ENCODE measurements at places on chromosomes 1 and 21.

DNA sequence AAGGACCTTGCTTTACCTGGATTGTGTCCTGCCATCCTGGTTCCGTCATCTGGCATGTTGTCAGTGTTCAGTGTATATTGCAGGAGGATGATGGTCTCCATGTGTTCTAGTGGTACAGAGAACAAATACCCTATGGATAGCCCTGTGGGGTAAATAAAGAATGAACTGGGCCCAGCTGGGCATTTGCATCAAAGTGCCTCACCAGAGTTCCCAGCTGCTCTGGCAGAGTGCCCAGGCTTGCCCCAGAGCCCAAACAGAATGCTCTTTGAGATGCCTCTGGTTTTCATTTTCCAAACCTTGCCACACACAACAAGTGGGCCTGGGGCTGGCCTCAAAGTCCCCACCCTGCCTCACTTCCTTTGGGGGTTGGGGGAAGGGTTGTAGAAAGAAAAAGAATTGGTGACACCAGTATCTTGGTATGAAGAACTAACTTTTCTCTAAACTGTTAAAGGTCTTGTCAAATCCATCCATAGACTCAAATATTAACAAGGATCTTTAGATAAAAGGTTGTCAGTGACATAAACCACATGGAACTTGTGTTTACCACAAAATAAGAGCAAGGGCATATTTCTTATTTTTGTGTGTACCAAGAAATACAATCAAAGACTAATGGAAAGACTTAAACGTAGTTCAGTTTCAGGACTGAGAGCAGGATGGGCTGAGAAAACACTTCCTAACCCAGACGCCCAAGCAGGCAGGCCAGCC lies 82.2 kb downstream of the LMO4 start:
- no peak for DNase-seq

DNA sequence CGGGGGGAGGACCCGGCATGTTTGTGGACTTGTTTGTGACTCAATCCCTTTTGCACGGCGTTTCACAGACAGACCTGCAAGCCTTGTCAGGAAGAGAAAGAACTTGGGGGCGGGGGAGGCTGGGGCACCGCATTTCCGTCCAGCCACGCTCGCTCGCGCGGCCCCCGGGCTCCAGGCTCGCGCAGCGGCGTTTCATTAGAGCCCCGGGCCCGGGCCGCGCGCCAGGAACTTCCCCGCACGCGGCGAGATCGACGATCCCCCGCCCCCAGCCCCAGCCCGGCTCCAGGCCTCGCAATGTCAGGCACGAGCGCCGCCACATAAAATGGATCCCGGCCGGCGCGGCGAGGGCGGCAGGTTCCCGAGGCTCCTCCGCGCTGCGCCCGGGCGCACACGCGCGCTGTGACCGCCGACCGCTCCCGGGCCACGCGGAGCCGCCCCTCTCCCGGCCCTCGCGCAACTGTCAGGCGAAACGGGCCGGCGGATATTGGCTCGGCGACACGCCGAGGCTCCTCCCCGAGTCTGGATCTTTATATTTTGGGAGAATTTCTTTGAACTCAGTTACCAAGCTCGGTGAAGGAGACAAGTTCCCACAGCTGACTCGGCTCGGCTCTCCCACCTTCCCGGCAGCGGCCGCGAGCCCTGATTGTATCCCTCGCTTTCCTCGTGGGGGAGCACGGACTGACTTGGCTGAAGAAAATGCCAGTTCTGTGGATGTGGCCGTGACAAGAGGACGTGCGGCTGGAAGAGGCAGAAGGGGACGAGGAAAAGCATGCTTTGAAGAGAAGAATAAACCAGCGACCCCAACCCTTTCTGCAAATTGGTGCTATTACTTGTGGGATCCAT lies at the start of gene KIF26B:
Gene KIF26B (plus strand): TSS at position 557 of the 843 bp plus-strand sequence. CDS start 440 bp downstream, outside the sequence.
- DNase-seq, result peak; percentile 7

GRCh38 chr1:34113362-34113761 lies 51.7 kb downstream of the CSMD2 start:
- DNase-seq, result no peak

- DNase-seq, result no peak
Measured at GRCh38 chr1:236176337-236177336, 34.3 kb downstream of the GPR137B start.

GRCh38 chr1:115196296-115196695 lies 107.0 kb upstream of the TSPAN2 start:
- DNase-seq, result no peak

DNA sequence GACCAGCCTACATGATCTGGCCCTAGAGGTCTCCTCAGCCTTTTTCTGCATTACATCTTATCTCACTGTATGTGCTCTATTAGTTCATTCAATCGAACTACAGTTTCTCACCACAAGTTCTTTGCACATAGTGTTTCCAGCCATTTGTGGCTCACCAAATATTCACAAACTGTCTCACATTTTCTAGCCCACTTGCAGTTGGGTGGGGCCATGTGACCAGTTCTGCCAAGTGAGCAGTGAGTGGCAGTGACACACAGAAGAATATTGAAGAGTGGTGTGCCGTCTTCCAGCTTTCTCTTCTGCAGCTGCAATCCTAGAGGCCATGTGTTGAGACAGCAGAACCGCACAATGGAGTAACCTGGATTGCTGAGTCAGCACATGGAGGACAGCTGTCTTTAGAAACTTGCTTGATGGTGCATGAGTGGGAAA lies 103.2 kb upstream of the ZNF644 start:
- no peak for DNase-seq

GRCh38 chr1:231699784-231700183 lies 73.2 kb downstream of the DISC1 start:
- DNase-seq, result peak; percentile 76

DNA sequence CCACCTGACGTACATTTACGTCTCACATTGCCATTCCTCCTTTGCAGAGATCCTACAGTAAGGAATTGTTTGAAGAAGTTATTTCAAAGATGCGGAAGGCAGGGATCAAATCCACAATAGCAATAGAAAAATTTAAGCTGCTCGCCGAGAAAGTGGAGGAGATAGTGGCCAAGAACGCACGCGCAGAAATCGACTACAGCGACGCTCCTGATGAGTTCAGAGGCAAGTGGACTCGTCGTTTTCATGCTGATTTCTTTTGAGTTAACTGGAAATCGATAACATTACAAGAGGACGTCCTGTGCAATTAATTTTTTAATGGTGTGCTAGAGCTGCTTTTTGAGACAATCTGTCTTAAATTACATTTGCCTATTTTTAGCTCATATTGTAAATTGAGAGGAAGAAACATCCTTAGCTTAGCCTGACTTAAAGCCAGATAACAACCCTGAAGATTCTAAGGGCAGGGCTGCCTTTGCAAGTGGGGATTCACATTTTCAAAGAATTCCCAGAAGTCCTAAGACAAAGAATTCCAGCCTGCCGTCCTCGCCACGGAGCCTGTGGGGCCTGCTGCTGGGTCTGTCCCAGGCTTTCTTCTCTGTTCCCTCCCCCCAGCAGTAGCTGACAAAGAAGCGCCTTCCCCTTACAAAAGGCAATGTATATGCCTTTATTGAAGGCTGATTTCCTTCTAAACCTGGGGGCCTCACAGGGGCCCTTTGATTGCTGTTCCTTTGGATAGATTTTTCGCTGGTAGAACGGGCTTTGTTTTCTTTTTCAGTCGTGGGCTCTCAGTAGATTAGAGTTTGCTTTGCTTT lies 31.6 kb upstream of the KIF1B start:
- DNase-seq, result no peak

- DNase-seq, result no peak
Measured at GRCh38 chr1:7159116-7159781, 374.0 kb downstream of the CAMTA1 start.

- DNase-seq, result no peak
Measured at GRCh38 chr1:68570871-68571270, 74.0 kb upstream of the DEPDC1 start.

- no peak for DNase-seq
Measured at GRCh38 chr1:218272366-218272765, 12.7 kb upstream of the RRP15 start.

- peak; percentile 71 for DNase-seq
Measured at GRCh38 chr1:160859166-160859565, 3.5 kb downstream of the CD244 start.

GRCh38 chr1:164803366-164803765 lies 244.4 kb downstream of the PBX1 start:
- DNase-seq, result no peak

- no peak for DNase-seq
Measured at GRCh38 chr1:97636941-97637340, 283.9 kb downstream of the DPYD start.

DNA sequence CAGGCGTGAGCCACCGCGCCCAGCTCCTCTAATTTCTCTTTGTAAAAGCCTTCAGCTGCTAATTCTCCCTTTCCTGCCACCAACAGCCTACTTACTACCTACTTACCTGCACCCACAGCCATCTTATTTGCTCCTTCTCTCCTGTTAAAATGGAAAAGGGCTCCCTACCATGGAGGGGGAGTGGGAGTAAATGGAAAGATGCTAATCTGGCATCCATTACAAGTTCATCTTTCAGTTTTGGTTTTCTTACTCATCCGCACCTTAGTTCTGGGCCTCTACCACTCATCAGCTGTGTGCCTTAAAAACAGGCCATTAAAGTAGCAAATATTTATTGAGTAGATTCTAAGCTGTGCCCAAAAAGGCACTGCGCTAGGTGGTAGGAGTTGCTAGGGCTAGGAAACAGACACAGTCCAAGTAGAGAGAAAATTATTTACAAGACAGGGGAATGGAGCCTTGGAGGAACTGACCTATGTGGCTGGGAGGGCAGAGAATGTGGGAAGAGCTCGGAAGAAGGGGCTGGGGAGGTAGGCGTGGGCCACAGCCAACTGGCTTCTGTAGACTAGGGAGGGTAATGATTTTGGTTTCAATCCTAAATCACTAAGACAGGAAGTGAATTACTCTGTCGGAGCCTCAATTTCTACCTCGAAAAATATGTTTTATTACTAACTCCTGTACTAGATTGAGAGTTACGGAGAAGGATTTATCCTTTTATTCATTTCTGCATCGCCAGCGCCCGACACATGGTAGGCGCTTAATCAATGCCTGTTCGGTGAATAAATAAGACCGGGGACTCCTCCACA lies 685 bp upstream of the DDI2 start:
- DNase-seq, result peak; percentile 70

DNA sequence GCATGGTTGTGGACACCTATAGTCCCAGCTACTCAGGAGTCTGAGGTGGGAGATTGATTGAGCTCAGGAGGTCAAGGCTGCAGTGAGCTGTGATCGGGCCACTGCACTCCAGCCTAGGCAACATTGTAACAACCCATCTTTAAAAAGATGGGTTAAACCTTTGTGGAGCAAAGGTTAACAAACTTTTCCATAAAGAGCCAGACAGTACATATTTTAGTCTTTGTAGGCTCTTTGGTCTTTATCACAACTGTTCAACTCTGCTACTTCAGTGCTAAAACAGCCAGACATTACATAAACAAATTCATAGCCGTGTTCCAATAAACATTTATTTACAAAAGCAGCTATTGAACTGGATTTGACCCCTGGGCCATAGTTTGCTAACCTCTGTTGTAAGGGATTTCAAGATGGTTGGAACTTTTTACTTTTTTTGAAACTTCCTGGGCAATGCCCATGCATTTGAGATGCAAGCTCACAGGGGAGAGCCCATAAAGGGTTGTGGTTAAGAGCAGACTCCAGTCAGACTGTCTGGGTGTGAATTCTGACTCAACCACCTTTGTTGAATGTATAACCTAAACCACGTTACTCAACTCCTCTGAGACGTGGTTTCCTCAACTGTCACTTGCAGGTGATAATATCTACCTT lies 10.8 kb downstream of the INAVA start:
- DNase-seq, result no peak

DNA sequence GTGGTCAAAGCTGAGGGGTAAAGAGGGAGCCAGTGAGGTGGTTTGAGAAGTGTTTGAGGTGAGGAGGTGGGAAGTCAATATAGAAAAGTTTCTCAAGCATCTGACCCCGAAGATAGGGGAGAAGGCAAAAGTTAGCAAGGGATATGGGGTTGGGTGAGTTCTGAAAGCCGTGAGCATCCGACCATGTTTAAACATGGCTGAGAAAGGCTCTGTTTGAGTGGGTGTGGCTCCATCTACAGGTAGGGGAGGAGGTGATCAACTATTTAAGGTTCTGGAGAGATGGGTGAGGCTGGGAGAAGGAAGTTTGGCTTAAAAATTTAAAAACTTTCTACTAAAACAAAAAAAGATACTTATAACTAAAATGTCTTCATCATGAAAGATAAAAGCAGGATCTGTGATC lies 273.8 kb downstream of the KCNJ6 start:
- DNase-seq, result no peak

GRCh38 chr1:113042285-113043143 lies 30.5 kb upstream of the LRIG2 start:
- peak; percentile 93 for DNase-seq

- DNase-seq, result peak; percentile 50
Measured at GRCh38 chr1:84271441-84272151, 29.9 kb upstream of the SAMD13 start.

DNA sequence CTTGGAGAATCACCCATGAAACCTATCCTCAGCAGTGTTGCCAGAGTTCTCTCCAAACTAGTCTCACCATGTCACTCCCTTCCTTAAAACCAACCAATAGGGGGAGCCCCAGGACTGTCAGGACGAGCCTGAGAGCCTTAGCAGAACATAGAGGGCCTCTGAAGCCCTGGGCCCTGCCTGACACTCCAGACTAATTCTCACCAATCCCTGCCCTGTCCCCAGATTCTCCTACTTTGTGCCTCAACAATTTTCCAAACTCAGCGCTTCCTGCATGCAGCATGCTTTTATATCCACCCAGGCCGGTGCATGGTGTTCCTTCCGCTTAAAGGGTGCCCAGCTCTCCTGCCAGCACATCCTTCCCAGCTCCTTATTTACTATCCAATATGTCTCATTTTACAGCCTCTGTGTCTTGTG lies 42.7 kb downstream of the HSD3B1 start:
- peak; percentile 77 for DNase-seq

- DNase-seq, result no peak
Measured at GRCh38 chr1:32894019-32894600, 7.1 kb downstream of the TMEM54 start.

- DNase-seq, result peak; percentile 9
Measured at GRCh38 chr1:17246971-17247370, 1.9 kb upstream of the PADI3 start.

- DNase-seq, result no peak
Measured at GRCh38 chr1:65026235-65026634, 59.9 kb upstream of the JAK1 start.

DNA sequence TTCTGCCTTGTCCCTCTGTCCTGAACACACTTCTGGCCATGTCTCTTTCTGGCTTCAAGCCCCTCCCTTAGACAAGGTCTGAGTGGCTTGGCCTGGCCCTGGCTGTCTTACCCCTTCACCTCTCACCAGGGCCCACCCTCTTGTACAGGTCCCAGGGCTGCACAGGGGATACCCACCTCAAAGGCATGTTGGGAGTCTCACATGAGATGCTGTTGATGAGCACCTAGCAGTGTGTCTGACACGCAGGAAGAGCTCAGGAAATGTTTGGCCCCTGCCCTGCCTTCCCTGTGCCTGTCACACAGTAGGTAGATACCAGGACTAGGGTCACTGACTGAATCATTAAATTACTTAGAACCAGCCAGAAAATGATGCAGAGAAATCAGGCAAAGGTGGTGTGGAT lies 16.6 kb downstream of the ZNF362 start:
- DNase-seq, result no peak

DNA sequence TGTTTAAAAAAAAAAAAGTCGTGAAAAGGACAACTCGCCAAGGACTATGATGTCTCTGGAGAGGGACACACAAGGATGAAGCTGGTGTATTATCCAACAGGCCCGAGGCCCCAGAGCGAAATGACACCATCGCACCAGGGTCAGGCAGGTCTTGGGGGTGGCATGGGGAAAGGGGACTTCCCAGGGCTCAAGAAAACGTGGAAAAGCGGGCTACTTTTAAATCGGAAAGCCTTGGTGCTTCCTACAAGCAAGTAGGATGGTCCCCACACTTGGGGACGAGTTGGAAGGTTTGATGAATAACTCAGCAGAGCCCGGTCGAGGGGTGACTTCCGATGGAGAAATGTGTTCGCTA lies 505 bp upstream of the GNPAT start:
- DNase-seq, result peak; percentile 15

GRCh38 chr1:30756545-30757351 lies 826 bp downstream of the LAPTM5 start:
- peak; percentile 99 for DNase-seq

All from inflammatory macrophage treated with lipopolysaccharide for 4 hours (primary cell).